ENCODE measurements at places on chromosomes 6 and 20. TPM values are rescaled to one million over a fixed set of nuclear protein-coding genes. Genes with fewer than 3 reads are reported as not detected.

B3GAT2 gene
- not detected for total RNA-seq

FITM2 gene
- total RNA-seq: 5.2 TPM

ACTR5 gene
- total RNA-seq: 22.0 TPM

COL11A2 gene
- 7.6 TPM for total RNA-seq

PTK6 gene
- total RNA-seq: 6.7 TPM

CASS4 gene
- total RNA-seq: 0.17 TPM

DNA sequence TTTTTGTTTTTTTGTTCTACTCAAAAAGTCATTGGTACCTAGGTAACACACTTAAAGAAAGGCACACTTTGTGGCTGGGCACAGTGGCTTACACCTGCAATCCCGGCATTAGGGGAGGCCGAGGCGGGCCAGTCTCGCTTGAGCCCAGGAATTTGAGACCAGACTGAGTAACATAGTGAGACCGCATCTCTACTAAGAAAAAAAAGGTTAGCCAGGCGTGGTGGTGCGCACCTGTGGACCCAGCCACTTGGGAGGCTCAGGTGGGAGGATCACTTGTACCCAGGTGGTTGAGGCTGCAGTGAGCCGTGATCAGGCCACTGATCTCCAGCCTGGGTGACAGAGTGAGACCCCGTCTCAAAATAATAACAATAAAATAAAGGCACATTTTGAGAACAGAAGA is 67.4 kb upstream of the BHLHE23 start:
- H3K4me1 ChIP-seq: 0 out of 2 replicates have a peak, but pooled peaks cover 5% of the 10 kb centered on the region
- 0 out of 2 replicates have a peak, but pooled peaks cover 3% of the 10 kb centered on the region for H3K27me3 ChIP-seq
- no peaks in the 10 kb centered on the region for H3K36me3 ChIP-seq
- H3K4me3 ChIP-seq: no peak overlapping the region
- DNase-seq: no peak
- H3K27ac ChIP-seq: no peak overlapping the region

DNA sequence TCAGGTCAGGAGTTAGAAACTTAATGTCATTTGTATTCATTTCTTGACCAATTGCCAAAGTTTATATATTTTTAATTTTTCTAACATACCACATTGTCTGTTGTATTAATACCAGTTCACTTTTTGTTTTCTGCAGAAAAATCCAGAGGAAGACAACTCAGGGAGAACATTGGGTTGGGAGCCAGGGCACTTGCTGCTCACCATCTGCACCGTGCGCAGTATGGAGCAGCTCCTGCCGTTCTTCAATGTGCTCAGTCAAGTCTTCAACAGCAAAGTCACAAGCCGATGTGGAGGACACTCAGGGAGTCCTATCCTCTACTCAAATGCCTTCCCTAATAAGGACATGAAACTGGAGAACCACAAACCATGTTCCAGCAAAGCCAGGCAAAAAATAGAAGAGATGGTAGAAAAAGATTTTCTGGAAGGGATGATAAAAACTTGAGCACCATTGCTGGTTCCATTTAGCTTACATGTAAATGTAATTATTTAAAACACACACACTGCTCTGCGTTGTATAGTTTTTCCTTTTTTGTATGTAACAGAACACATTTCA is 25.3 kb downstream of the PGM3 start:
- H3K4me3 ChIP-seq: no peak overlapping the region
- DNase-seq: no peak
- H3K36me3 ChIP-seq: peaks cover 47% of the 10 kb centered on the region
- no peak overlapping the region for H3K27ac ChIP-seq

DNA sequence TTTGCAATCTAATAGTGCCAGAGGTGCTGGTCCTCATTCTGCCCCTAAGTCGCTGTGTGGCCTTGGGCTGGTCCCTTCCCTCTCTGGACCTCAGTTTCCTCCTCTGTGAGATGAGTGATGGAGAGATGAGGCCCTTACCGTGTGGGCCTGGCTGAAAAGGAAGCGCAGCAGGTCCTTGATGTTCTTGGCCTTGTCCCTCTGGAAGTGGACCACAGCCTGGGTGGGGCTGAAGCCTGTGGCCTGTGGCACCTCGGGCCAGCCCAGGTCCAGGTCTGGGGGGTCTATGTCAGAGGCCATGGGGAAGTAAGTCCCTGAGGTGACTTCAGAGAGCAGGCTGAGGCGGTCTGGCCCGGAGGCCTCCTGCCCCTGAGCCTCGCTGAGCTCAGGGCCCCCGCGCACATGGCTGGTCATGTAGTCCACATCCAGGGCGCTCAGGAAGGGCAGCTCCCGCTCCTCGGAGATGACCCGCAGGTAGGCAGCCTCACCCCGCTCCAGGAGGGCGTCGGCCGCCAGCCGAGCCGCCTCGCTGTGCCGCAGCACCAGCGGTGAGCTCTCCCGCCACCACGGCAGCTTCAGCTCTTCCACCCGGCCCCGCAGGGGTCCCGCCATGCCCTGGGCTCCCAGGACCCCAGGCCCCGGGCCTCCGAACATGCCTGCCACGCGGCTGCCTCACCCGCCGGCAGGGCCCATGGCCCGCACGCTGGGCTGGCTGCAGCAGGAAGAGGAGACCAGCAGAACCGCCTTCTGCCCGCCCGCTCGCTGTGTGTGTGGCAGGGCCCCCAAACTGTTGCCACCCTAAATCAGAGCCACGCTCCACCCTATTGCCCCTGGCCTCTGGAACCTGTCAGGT is at the start of gene FAM83C:
Gene FAM83C, minus strand, starts transcription at position 772 of the 850 bp plus-strand sequence. Its CDS starts 121 bp downstream, at position 651.
- no peak for DNase-seq
- H3K27ac ChIP-seq: no peak within 1 kb of the TSS
- no peak within 1 kb of the TSS for H3K4me3 ChIP-seq
- H3K4me1 ChIP-seq: no peaks in the 10 kb centered on the region
- H3K27me3 ChIP-seq: no peaks in the 10 kb centered on the region

GRCh38 chr20:63014710-63015109 is 7.9 kb upstream of the BHLHE23 start:
- no peaks in the 10 kb centered on the region for H3K27me3 ChIP-seq
- no peaks in the 10 kb centered on the region for H3K4me1 ChIP-seq
- H3K27ac ChIP-seq: no peak overlapping the region
- no peak overlapping the region for H3K4me3 ChIP-seq
- DNase-seq: no peak
- no peaks in the 10 kb centered on the region for H3K36me3 ChIP-seq

- H3K4me3 ChIP-seq: no peak overlapping the region
- H3K4me1 ChIP-seq: peaks cover 4% of the 10 kb centered on the region
- no peak overlapping the region for H3K27ac ChIP-seq
- H3K27me3 ChIP-seq: no peaks in the 10 kb centered on the region
- H3K36me3 ChIP-seq: no peaks in the 10 kb centered on the region
Observed at GRCh38 chr20:25570148-25570530, 15.2 kb downstream of the NINL start.

GRCh38 chr6:123810948-123811347 is 7.3 kb downstream of the NKAIN2 start:
- DNase-seq: no peak
- H3K4me3 ChIP-seq: no peak overlapping the region
- no peaks in the 10 kb centered on the region for H3K36me3 ChIP-seq
- no peaks in the 10 kb centered on the region for H3K4me1 ChIP-seq

DNA sequence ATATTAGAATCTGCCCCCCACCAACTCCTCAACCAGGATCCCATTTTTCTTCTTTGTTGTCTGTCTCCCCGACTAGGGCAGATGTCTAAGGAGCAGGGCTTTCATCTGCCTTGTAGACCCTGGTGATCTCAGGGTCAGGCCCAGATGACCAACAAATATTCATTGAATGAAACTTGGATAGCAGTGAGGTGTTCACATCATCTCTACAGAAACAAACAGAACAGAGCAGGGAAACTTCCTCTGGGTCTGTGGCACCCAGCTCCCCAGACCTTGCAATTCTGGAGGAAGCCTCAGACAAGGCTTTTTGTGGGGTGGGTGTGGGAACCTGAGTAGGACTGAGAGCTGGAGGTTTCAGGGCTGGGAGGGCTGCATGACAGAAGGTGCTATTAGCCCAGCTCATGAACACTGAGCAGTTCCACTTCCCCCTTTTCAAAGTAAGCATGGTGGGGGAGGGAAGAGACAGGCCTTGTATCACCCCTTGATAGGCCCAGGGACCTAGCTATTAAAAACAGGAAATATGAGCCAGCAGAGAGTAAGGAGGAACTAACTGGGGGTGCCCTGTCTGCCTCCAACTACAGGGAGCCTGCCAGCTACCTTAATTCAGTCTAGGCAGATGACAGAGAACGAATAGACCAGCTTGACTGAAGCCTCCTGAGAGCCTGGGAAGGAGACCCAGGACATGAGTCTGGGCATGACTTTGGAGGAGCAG is 37.3 kb upstream of the TOP1 start:
- peaks cover 31% of the 10 kb centered on the region for H3K4me1 ChIP-seq
- H3K27ac ChIP-seq: peak overlapping the region; percentile 55
- H3K4me3 ChIP-seq: no peak overlapping the region

GRCh38 chr6:165574220-165575157 is 88.6 kb downstream of the PDE10A start:
- H3K27ac ChIP-seq: peak overlapping the region; percentile 75
- H3K27me3 ChIP-seq: no peaks in the 10 kb centered on the region
- H3K4me1 ChIP-seq: peaks cover 30% of the 10 kb centered on the region
- H3K4me3 ChIP-seq: no peak overlapping the region

- no peaks in the 10 kb centered on the region for H3K36me3 ChIP-seq
- H3K4me1 ChIP-seq: no peaks in the 10 kb centered on the region
- DNase-seq: no peak
Observed at GRCh38 chr6:168546151-168546550, 105.2 kb downstream of the SMOC2 start.

GRCh38 chr6:25175196-25175595 is 104.0 kb upstream of the CARMIL1 start:
- H3K4me3 ChIP-seq: no peak overlapping the region
- H3K4me1 ChIP-seq: peaks cover 32% of the 10 kb centered on the region
- no peak overlapping the region for H3K27ac ChIP-seq
- no peaks in the 10 kb centered on the region for H3K27me3 ChIP-seq

All from HCT116 (cell line).